Vagina (tissue), 2 donors: ENCODE measurements at places on chromosomes 12 and 14. TPM values are rescaled to one million over a fixed set of nuclear protein-coding genes. Genes with fewer than 3 reads are reported as not detected.

GRCh38 chr12:124512667-124513296, 54.6 kb downstream of the NCOR2 start:
- peak overlapping the region; percentile 69 for H3K27ac ChIP-seq
- no peaks in the 10 kb centered on the region for H3K27me3 ChIP-seq
- H3K36me3 ChIP-seq, result no peaks in the 10 kb centered on the region
- DNase-seq, result no peak
- H3K4me1 ChIP-seq, result peaks cover 95% of the 10 kb centered on the region

DNA sequence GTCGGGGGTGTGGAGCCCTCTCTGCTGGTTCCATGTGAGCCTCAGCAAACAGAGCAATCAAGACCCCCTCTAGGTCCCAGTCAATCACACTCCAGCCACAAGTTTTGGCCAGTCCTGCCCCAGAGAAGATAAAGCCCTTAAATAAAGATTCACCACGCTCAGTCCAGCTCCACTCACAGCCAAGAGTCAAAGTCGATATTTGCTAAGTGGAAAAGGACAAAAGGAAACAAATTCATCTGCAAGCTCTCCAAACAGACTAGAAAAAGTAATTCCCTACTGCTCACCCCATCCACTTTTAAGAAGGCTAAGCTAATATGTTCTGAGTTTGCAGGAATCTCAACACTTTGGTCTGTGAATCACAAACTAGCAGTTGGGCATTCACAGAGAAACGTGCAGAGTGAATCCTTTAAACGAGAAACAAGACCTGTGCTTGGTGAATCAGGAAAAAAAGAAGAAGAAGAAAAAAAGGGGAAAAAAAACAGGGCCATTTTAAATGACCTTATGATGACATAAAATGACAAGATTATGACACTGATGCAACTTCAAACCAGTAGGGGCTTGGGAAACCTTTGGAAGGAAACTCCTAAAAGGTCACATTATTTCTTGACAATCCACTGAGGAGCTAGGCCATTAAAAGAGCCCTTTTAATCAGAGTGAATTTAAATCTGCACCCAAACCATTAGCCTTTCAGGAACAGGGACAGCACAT, 41.8 kb upstream of the FOXN3 start:
- H3K4me1 ChIP-seq, result no peaks in the 10 kb centered on the region
- H3K36me3 ChIP-seq, result no peaks in the 10 kb centered on the region
- H3K27me3 ChIP-seq, result no peaks in the 10 kb centered on the region
- no peak for DNase-seq
- H3K4me3 ChIP-seq, result no peak overlapping the region

DNA sequence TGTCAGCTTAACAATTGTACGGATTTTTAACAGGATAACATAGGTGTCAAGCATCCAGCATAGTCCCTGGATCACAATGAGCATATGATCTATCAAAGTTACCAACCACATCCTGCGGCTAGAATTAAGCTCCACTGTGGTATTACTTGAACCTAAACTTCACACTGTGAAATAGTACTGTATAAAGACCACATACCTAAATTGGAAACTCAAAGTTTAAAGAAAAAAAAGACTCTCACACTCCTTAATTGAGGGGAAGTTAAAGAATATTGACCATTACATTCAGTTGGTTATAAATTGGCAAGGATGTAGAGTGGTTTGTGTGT, 133.0 kb upstream of the PZP start:
- DNase-seq, result no peak
- no peaks in the 10 kb centered on the region for H3K27me3 ChIP-seq
- H3K4me3 ChIP-seq, result no peak overlapping the region
- no peak overlapping the region for H3K27ac ChIP-seq
- no peaks in the 10 kb centered on the region for H3K4me1 ChIP-seq
- no peaks in the 10 kb centered on the region for H3K36me3 ChIP-seq

The CTSG gene
- 1.5 TPM for total RNA-seq

- no peak overlapping the region for H3K27ac ChIP-seq
- no peaks in the 10 kb centered on the region for H3K36me3 ChIP-seq
- no peak overlapping the region for H3K4me3 ChIP-seq
- H3K27me3 ChIP-seq, result no peaks in the 10 kb centered on the region
- H3K4me1 ChIP-seq, result no peaks in the 10 kb centered on the region
- DNase-seq, result no peak
Observed at GRCh38 chr14:100994082-100994481, 90.6 kb upstream of the RTL1 start.

DNA sequence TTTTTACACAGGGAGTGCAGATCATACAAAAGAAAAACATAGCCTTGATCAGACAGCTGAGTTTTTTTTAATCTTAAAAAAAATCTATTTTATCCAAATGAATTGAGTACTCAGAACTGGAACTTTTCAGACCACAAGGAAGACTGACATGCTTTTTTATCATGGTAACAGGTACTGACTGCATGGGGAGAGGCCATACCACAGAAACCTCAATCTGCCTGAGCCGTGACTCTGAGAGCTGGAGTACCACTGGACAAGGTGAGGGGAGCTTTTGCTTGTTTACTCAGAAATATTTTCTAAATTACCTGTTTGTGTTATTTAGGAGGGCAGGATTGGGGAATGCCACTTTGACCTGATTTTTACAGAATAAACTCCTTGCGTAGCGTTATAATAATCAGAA, 143.9 kb downstream of the ALX1 start:
- DNase-seq, result no peak
- no peaks in the 10 kb centered on the region for H3K27me3 ChIP-seq
- H3K4me3 ChIP-seq, result no peak overlapping the region
- no peaks in the 10 kb centered on the region for H3K4me1 ChIP-seq
- no peaks in the 10 kb centered on the region for H3K36me3 ChIP-seq

The KCNH3 gene
- not detected for total RNA-seq

- no peaks in the 10 kb centered on the region for H3K27me3 ChIP-seq
- H3K4me1 ChIP-seq, result peaks cover 11% of the 10 kb centered on the region
- H3K36me3 ChIP-seq, result no peaks in the 10 kb centered on the region
Observed at GRCh38 chr12:83015390-83016217, 328.9 kb downstream of the TMTC2 start.
